GM13977 (cell line): ENCODE measurements at places on chromosomes 4 and X.

- peak; percentile 82 for DNase-seq
Measured at GRCh38 chrX:135985157-135985972, at the start of gene SLC9A6. Gene SLC9A6, plus strand, starts transcription at chrX:135985435. Its CDS starts 224 bp downstream, at chrX:135985659.

DNA sequence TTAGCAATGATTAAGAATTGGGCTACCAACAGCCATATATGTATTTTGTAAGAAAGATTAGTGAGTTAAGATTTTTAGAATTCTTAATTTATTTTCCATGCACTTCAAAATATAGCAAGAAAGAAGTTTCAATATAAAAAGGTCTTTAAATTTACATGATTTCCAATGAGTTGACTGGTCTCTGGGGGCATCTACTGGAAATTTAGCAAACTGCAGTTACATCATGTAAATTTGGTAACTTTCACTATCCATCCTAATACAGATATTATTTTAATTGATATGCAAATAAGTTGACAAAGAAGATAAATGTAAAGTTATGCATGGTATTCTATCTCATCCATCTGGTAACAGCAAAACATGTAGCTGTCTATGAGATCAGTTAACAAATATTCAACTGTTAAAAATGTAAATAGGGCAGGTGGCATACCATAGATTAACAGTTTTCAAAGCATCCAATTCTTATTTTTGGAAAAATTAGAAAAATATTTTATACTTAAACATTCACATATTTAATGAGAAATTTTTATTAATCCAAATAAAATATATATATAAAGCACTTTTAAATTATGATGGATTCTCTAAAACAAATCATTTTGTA lies 29.1 kb downstream of the TTC29 start:
- DNase-seq = peak; percentile 12

DNA sequence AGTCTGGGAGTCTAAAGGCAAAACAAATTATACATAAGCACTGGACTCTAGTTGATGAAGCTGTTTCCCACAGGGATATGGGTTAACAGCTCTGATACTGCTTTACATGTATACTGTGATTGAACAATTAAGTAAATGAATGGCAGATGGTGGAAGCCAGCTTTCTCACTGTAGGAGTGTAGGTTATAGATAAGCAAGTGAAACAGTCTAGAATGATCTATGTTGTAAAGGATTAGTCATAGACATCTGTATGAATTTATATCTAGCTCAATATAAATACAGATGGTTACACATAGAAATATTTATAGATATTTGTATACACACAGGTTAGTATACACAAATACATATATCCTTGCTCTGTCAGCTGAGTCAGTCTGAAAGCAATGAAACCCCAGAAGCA lies 276.1 kb downstream of the PPARGC1A start:
- DNase-seq = no peak

GRCh38 chr4:152500800-152501434 lies 35.0 kb downstream of the FBXW7 start:
- no peak for DNase-seq

DNA sequence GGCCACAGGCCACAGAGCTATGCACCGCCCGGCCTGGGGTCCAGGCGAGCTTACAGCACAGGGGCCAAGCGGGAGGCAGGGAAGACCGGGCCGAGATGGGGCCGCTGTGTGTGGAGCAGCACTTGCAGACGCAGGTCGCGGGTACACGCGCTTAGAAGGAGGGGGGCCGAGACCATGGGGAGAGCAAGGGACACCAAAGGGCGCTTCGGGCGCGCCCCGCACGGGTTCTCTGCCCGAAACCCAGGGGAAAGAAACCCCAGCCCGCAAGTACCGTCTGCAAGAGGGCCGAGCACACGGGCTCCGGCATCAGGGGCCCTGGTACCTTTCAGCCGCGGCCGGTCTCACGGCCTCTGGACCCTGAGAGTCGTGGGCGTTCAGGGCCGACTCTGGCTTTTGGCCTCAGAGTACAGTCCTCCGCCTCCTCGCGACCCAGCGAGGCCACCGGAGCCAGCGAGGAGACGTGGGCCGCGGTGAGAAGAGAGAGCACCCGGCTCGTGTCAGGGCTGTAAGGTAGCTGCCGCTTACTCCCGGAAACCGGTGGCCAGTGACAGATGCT lies 342 bp downstream of the EOLA2 start:
- no peak for DNase-seq
